ENCODE measurements at places on chromosomes 4 and X.

DNA sequence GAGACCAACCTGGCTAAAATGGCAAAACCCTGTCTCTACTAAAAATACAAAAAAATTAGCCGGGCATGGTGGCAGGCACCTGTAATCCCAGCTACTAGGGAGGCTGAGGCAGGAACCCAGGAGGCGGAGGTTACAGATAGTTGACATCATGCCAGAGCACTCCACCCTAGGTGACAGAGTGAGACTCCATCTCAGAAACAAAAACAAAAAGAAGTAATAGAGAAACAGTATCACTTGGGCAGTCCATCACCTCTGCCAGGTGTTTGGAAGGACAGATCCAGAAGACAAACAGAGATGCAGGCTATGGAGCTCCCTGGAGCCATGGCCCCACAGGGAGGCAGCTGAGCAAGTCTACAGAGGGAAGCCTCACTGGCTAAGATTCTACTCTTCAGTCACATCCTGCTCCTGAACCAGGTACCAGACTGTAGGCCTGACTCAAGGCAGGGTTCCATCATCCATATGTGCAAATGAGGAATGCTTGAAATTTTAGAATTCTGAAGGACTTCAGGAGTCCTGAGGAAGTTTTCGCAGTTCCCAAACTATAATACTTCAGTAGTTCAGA is 81.4 kb upstream of the CPEB2 start:
- no peak for DNase-seq

DNA sequence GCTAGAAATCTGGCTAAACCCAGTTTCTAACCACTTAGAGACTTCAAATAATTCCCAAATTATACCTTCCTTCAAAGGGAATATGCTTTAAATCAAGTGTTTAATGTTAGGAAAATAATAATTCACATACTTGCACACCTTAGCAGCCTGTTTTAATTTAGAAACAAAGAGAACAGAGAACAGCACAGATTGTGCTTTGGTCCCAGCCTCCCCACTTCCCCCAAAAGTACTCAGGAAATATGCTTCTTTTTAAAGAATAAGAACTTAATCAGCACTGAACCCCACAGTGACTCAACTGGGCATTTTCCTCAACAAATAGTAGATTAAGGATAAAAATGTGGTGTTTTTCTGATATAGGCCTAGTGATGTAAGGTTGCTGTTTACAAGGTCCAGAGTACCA is 295.8 kb downstream of the GBA3 start:
- no peak for DNase-seq

DNA sequence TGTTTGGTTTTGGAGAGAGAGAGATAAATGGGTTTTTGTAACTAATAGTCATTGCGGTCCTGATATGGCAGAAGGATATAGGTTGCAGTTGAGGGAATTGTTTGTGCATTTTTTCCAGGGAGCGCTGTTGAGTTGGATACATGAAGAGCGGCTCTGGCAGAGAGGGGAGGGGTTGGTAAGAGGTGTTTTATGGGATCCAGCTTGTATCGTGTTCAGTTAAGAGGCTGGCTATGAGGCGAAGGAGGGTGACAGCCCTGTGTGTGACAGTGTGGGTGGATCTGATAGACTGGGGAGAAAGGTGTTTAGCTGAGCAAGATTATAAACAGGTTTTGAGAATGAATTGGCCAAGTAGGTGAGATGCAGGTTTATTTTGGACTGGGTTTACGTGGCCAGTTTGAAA is 1.5 kb downstream of the SPANXN4 start:
- no peak for DNase-seq

DNA sequence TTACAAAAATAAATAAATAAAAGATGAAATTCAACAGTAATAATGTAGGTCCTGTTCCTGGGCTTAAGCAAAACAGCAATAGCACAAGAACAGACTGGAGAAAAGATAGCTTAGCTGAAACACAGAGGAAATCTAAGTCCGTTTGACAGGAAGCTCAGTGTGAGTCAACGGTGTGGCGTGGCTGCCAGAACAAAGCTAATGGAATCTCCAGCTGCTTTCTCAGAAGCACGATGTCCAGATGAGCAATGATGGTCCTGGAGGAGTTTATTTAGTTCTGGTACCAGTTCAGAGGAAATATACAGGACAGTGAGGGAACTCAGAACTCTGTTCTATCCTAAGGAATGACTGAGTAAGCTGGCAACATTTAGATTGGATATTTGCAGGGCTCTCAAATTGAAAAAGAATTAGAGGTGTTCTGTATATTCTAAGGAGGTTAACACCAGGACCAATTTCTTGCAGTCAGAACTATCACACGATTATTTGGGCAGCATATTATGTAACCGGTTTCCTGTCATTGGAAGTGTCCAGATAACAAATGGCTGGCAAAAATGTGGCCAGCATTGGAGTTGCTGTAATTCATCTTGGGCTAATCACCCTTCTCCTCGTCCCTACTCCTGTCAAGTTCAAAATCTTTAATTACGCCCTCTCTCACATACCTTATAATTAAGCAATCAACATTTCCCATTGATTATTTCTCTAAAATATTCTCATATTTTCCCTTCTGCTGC is 12.7 kb downstream of the GAB3 start:
- DNase-seq, result peak; percentile 45

DNA sequence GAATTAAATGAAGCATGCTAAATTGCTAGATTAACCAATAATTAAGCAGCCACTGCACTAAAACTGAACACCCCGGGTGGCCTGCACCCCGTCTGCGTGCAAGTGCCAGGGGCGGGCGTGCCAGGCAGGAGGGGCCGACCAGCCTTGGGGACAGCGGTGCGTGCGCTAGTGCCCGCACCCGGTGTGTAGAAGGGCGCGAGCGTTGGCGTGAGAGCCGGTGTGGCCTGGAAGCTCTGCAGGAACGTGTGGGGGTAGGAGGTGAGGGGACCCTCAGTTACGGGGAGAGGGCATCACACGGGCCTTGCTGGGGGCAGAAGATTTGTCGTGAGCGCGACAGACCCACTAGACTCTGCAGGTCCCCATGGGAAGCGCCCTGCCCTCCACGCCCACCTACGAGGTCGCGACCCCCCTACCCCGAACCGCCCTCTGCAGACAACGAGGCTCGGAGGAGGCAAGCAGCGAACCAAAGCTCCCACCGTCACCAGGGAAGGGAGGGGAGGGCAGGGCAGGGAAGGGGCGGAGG is 105.8 kb downstream of the FAM53A start:
- DNase-seq, result no peak

DNA sequence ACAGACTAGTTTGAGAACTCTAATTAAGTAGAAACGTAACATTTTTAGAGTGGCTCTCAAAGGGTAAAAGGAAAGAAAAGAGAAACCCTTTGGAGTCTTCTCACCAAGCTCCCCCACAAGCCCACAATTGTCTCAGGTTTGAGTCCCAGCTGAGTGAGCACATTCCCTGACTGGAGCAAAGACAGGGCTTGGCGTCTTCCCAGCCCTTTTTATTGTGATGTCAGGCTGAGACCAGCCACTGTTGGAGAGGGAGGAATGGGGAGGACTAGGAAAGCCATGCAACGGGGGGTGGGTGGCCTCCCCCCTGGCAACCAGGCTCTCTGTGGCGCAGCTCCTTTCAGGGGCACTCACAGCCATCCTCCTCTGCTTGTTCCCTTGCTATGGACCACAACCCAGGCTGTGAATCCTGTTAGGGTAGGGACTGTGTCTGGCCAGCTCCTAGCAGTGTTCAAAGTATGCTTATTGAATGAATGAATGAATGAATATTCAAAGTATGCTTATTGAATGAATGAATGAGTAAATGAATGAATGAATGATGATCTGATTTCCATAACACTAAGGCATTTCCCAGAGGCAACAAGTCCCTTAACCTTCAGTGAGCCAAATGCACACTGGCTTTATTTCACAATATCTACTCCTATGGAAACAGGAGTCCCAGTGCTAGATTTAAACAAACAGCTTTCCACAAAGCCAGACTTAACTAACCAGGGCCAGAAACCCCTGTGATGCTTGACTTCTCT is 413.3 kb downstream of the MID1IP1 start:
- DNase-seq, result no peak

DNA sequence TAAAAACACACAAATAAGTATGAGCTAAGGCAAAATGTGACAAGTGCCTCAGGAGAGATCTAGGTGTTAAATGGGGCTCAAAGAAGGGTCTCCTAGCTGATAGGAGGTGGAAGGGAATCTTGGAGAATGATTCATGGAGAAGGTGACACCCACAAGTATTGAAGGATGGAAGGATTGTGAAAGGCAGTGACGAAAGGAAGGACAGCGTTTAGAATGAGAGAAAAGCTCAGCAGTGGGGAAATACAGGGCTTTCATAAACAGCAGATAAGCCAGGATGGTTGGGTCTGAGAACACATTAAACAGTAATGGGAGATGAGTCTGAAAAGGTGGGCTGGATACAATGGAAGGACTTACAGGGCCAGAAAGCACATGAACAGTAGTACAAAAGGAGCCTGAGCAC is 11.5 kb downstream of the ANXA5 start:
- no peak for DNase-seq

DNA sequence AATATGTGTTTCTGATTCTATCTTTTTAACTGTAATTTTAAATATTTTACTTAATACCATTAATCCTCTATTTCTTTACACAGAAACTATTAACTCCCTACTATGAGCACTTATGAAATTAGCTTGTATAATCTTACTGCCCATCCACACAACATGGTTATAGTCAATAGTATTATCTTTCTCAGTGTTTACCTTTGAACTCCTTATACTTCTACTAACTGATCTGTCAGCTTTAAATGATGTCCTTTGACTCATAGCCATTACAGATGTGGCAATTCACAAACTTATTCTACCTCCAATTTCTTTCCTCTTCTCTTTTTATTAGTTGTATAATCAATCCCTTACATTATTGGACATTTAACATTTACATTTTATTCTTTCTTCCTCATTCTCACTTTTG is 5.5 kb downstream of the SEC31A start:
- DNase-seq, result no peak

- no peak for DNase-seq
Measured at GRCh38 chrX:11770320-11770719, 12.3 kb downstream of the MSL3 start.

- DNase-seq, result no peak
Measured at GRCh38 chr4:186730621-186731020, 7.0 kb upstream of the FAT1 start.

Measured in tibial artery (tissue), 4 donors.